Lower leg skin (tissue), 4 donors: ENCODE measurements at places on chromosomes 7 and 10. TPM values are rescaled to one million over a fixed set of nuclear protein-coding genes. Genes with fewer than 3 reads are reported as not detected.

DNA sequence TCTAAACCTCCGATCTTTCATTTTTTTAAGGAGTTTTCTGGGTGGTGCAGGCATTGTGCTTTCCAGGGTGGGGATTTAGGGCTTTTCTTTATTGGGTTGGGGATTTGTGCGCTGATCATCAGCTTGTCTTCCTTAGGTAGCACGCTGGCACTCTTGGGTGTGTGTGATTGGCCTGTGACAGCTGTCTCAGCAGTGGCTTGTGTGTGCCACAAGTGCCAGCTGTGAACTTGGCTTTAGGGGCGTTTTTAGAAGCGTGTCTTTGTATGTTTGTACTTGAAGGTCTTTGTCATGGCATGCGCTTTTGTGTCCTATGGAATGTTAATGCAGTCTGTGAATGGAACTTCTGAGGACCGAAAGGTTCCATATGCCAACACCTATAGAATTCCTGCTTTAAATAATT lies 788 bp downstream of the AKAP9 start:
- peak; percentile 28 for DNase-seq

GRCh38 chr7:19482628-19483027 lies 226.2 kb downstream of the POLR1F start:
- DNase-seq, result no peak

GRCh38 chr7:111998326-111998725 lies 207.9 kb downstream of the DOCK4 start:
- no peak for DNase-seq

Gene PSMC2
- 75.3 TPM for total RNA-seq

DNA sequence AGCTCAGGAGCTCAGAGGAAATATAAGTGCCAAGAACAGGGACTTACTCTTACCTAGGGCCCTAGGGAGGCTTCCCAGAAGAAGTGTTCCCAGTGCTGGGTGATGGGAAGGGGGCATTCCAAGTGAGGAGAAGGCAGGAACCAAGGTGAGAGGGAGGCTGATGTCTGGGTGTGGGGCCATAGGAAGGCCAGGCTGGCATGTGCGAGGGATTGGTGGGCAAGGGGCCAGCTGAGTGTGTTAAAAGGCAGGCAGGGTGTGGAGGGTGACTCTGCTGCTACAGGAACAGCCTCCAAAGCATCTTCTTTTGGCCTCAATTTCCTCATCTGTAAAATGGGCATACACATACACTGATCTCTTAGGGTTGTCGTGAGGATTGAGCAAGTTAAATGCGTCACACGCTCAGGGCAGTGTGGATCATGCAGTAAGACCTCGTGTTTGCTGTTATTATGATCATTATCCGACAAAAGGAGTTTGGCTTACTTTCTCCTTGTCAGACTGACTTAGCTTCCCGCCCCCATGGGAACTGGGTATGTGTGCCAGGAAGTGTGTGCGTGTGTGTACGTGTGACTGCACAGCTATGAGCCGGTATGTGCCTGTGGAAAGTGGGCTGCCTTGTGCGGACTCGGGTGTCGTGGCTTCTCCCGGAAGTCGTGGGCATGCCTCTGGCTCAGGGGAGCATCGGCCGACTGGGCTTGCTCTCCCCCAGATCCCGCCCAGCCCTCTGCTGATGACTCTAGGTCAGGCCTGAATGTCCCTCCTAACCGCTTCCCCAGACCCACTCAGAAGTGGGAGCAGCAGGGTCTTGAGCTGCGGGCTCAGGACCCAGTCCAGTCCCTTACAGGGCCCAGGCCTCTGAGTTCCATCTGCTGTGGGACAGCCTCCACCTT lies 59.6 kb downstream of the NEURL1 start:
- DNase-seq, result no peak

Gene ATP6V1F
- 154 TPM for total RNA-seq

Gene FLNC
- total RNA-seq, result 11.1 TPM
